ENCODE measurements at places on chromosomes 7 and 10.

- DNase-seq = peak; percentile 32
Observed at GRCh38 chr7:26078437-26079336, 73.3 kb upstream of the NFE2L3 start.

GRCh38 chr7:106415433-106415832 lies 130.7 kb upstream of the NAMPT start:
- DNase-seq = no peak

DNA sequence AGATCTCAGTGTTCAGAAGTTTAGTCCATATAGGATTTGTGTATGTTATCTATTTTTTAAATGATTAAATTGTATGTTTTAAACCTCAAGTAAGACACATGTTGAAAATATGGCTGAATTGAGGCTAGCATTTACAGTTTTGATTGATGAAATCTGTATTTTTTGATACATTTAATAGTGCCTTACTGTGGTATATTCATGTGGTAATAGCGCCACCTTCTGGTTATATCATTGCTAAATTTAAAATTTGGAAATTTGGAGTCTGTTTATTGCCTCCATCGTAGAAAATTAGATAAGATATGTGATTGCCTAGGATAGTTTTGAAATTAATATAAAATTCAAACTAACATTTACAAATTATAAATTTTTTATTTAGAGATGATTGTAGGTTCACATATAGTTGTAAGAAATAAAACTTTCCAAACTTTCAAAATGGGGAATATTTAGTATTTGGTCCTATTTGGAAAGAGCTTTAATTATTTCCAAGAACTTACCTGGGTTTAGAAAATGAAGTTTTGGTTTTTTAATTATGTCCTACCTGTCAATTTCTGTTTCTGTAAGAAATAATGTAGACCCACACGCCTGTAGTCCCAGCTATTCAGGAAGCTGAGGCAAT lies 19.1 kb upstream of the ARMS2 start:
- no peak for DNase-seq

GRCh38 chr10:52652431-52653262 lies 119.9 kb downstream of the MBL2 start:
- DNase-seq = no peak

- DNase-seq = peak; percentile 32
Observed at GRCh38 chr7:29989257-29989995, at the start of gene SCRN1. SCRN1 (minus strand) TSS chr7:29989801; CDS start chr7:29969067, 20,734 bp downstream.

Measured in Caki2 (cell line).